ENCODE measurements at places on chromosomes 16 and 17. TPM values are rescaled to one million over a fixed set of nuclear protein-coding genes. Genes with fewer than 3 reads are reported as not detected.

The VTN gene
- total RNA-seq, result 2.5 TPM

The PDILT gene
- not detected for total RNA-seq

The PLA2G10 gene
- total RNA-seq, result 0.53 TPM

The TBKBP1 gene
- 14.5 TPM for total RNA-seq

GRCh38 chr16:84069540-84069939 is 26.9 kb upstream of the SLC38A8 start:
- H3K4me3 ChIP-seq, result no peak overlapping the region
- DNase-seq, result no peak
- H3K4me1 ChIP-seq, result no peaks in the 10 kb centered on the region
- peaks cover 88% of the 10 kb centered on the region for H3K36me3 ChIP-seq
- no peaks in the 10 kb centered on the region for H3K27me3 ChIP-seq

DNA sequence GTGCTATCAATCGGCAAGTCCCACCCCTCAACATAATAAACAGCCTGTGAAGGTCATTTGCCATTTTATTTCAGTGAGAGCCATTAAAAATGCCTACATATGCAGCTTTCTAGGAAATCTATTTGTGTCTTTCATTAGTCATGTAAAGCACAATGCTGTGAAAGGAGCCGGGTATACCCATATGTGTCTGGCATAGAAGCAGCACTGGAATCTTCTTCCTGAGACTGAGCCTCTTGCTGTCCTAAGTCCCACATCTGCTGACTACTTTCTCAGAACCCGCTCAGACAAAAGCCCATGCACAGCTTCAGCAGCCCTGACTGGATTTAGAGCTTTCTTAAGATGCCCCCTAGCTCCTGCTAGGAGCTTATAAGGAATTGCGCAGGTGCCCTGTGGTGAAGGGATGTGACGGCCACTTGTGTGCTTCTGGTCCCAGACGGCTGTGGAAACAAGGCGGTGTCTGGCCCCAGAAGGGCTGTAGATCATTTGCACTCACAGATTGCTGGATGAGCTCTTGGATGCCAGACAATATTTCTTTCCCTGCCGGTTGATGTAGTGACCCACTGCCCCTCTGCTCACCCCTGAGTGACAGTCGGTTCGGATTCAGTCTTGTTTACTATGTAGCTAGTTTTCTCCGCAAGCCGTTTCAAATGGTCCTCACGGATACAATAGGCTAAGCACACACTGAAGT is 172.2 kb downstream of the ANKFN1 start:
- H3K4me1 ChIP-seq, result no peaks in the 10 kb centered on the region
- H3K36me3 ChIP-seq, result no peaks in the 10 kb centered on the region
- peak; percentile 53 for DNase-seq
- H3K27me3 ChIP-seq, result no peaks in the 10 kb centered on the region
- no peak overlapping the region for H3K4me3 ChIP-seq

GRCh38 chr17:40022961-40023541 is 7.8 kb downstream of the CSF3 start:
- DNase-seq, result peak; percentile 30
- no peak overlapping the region for H3K4me3 ChIP-seq
- H3K4me1 ChIP-seq, result no peaks in the 10 kb centered on the region
- H3K27me3 ChIP-seq, result no peaks in the 10 kb centered on the region
- H3K36me3 ChIP-seq, result peaks cover 34% of the 10 kb centered on the region

DNA sequence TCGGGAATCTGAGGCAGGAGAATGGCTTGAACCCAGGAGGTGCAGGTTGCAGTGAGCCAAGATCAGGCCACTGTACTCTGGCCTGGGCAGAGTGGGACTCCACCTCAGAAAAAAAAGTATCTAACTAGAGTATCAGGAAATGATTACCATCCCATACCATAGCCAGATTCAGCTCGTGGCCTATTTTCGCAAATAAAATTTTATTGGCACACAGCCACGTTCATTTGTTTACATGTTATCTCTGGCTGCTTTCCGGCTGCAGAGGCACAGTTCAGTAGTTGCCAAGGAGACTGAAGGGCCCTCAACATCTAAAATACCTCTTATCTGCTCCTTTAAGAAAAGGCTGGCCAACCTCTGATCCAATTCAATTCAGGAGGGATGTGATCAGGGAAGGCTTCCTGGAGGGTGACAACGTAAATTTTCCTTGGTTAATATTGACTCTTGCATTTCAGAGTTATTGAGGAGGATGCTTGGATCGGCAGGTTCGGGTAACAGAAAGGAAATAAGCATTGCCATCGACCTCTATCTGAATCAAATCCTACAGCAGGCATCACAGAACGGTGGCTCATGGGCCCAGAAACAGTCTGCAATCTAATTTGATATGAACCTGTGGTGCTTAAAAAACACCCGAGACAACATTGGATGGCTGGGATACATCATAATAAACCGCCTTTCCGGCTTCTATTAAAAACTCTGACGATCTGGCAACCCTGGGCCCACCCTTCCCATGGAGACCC is 73.8 kb downstream of the XYLT1 start:
- peaks cover 16% of the 10 kb centered on the region for H3K4me1 ChIP-seq
- no peaks in the 10 kb centered on the region for H3K36me3 ChIP-seq
- no peak for DNase-seq
- H3K27ac ChIP-seq, result no peak overlapping the region
- H3K27me3 ChIP-seq, result no peaks in the 10 kb centered on the region
- no peak overlapping the region for H3K4me3 ChIP-seq

- no peaks in the 10 kb centered on the region for H3K27me3 ChIP-seq
- peaks cover 9% of the 10 kb centered on the region for H3K4me1 ChIP-seq
- H3K27ac ChIP-seq, result no peak overlapping the region
- peak overlapping the region; percentile 73 for H3K4me3 ChIP-seq
- DNase-seq, result peak; percentile 20
These were observed 4.7 kb upstream of the CHD3 start for GRCh38 chr17:7883781-7884386.

Measured in endodermal cell (in vitro differentiated cells).